ENCODE measurements at places on chromosomes 1 and 21.

DNA sequence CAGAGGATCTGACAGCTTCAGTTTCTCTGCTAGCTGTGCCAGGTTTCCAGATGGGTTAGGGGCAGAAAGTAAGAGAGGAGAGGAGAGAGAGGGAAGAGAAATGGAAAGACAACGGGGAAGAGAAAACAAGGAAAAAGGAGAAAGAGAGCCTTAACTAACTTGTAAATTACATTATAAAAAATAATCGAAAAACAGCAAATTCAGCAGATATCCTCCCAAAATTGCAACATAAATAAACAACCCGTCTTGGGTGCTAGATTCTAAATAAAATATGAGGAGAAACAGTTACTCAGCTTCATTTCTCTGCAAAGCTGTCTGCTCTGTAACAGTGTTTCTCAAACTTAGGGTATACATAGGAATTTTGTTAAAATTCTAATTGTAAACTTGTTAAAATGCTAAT lies 29.2 kb downstream of the SEC16B start:
- DNase-seq = no peak

DNA sequence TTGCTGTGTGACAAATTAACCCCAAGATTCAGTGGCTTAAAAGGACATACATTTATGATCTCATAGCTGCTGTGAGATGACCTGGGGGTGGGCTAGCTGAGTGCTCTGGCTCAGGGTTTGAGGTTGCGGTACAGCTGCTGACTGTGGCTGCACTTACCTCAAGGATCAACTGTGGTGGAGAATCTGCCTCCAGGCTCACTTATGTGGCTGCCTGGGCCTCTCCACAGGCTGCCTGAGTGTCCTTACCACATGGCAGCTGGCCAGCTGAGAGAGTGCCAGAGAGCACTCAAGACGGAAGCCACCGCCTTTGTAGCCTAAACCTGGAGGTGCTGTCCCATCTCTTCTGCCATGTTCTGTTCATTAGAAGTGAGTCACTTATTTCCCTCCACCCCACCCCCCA lies 5.7 kb downstream of the LRRC71 start:
- no peak for DNase-seq

GRCh38 chr1:37255136-37255795 lies 219.1 kb upstream of the ZC3H12A start:
- no peak for DNase-seq

- no peak for DNase-seq
These were observed 47.8 kb upstream of the ECE1 start for GRCh38 chr1:21337928-21338572.

- DNase-seq = no peak
These were observed 737 bp upstream of the SMAP2 start for GRCh38 chr1:40372658-40373322.

- DNase-seq = no peak
These were observed 3.9 kb downstream of the PSMB2 start for GRCh38 chr1:35637401-35637809.

DNA sequence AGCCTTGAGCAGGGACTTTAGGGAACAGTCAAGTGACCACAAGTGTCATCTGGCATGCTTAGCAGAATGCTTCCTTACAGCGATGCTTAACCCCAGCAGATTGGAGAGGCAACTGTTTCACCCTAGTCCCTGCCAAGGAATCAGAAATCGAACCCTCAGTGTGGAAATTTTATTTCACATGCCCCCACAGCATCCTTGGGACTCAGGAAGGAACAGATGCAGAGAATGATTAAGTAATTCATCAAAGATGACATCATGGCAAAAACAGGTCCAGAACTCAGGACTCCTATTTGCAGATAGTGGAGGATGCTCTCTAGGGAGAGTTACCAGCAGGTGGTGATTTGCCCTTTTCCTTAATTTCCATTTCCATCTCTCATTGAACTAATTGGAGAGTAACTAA lies 333.0 kb upstream of the KAZN start:
- DNase-seq = no peak

GRCh38 chr1:31439276-31439675 lies 26.3 kb downstream of the SERINC2 start:
- no peak for DNase-seq

DNA sequence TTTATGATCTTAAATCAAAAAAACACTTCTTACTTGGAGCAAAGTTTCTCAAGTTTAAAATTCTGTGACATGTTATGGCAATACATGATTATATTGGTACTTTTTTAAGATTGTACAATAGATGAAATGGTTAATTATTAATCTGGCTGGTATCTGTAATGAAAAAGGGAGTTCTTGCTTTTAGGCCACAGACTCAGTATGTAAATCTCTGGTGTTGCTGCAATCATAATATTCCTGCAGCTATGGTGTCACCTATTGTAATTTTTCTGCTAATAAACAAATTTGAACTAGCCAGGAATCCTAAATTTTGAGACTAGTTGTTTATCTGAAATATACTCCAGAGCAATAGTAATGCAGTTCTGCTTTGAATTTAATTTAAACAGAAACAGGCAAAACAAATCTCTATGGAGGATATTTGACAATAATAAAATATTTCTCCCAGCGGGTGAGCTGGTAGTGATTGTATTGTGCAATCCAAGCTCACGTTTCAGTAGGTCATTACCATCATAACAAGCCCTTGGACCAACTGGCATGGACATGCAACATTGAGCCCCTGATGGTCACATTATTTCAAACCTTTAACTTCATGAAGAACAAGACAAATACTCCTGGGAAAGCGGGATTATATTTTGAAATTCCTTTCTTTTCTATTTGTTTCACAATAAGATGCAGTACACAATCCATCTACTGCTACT lies 77.2 kb upstream of the USH2A start:
- no peak for DNase-seq

- DNase-seq = no peak
These were observed 917.6 kb downstream of the NCAM2 start for GRCh38 chr21:21915816-21916215.

DNA sequence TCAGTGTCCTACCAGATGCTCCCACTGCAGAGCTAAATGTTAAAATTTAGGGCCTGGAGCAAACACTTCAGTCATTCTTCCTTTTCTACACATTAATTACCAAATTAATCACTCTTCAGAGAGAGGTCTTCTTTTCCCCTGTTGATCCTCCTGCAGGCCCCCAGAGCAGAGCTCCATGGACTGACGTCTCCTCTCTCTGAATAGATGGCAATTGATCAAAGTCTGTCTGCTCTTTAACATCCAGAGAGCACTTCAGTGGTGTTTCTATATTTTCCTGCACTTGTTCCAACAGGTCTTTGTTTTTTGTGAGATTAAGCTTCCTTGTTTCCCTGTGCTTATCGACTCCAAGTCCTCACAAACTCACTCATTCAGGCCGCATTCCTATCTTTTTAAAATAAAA lies 239.3 kb downstream of the SIPA1L2 start:
- no peak for DNase-seq

DNA sequence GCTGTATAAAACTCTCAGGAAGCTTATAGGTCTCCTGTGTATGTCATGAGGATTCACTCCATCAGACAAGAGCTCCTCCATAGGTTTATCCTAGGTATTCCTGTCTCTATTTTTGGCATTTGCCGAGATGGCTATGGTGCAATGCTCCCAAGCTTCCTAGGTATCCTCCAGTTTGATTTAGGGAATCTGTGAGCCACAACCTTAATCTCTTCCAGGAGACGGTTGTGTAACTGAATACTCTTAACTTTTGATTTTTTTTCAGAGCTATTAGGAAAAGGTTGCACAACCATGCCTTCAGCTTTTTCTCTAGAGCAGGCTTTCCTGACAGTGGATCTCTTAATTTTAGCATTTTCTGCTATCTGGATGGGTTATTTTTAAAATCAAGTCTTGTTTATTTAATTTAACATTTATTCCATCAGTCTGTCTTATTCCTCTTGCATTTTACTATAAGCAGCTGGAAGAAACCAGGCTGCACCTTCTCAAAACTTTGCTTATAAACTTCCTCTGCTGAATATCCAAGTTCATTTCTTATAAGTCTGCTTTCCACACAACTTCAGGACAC lies 69.4 kb upstream of the BACE2 start:
- DNase-seq = no peak

- DNase-seq = no peak
These were observed at the start of gene KRTAP12-3 for GRCh38 chr21:44657635-44658540. KRTAP12-3 (plus strand) TSS chr21:44657932; CDS start chr21:44657980, 48 bp downstream.

DNA sequence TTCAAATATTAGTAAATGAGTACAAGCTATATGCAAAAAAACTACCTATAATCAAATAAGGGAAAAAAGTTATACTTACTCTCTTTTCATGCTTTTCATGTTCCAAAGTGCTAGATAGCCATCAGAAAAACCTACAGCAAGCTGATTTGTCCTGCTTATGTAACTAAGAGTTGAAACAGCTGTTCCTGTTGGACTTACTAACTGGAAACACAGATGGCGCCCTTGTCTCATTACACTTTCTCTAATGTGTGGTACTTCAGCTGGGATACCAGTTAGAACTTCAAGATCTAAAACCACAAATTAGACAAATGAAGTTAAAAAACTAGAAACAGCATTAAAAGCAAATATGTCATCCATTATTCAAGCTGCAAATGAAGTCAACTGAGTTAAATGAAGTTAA lies 24.3 kb downstream of the AHCTF1 start:
- no peak for DNase-seq

GRCh38 chr1:204025917-204026707 lies 46.8 kb upstream of the SOX13 start:
- DNase-seq = no peak

- DNase-seq = no peak
These were observed 53.8 kb downstream of the B3GALNT2 start for GRCh38 chr1:235450433-235450832.

DNA sequence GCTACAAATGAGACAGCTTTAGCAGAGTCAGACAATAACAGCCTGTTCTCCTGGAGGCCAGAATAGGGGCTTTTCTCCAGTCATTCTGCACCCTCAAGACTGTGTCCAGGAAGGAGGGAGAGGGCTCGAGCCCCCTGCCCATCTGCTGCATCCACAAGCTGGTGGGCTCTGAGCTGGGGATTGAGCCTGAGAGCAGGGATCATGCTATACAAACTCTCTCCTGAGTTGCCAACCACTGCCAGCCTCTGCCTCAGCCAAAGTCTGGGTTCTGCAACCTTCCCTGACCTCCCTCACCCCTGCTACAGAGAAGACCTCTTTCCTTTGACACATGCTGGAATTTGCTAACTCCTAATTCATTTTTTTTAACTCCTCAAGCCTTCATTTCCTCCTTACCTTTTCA lies 14.8 kb upstream of the PPM1J start:
- no peak for DNase-seq

- DNase-seq = no peak
These were observed 430.4 kb downstream of the RPS6KC1 start for GRCh38 chr1:213481395-213481794.

DNA sequence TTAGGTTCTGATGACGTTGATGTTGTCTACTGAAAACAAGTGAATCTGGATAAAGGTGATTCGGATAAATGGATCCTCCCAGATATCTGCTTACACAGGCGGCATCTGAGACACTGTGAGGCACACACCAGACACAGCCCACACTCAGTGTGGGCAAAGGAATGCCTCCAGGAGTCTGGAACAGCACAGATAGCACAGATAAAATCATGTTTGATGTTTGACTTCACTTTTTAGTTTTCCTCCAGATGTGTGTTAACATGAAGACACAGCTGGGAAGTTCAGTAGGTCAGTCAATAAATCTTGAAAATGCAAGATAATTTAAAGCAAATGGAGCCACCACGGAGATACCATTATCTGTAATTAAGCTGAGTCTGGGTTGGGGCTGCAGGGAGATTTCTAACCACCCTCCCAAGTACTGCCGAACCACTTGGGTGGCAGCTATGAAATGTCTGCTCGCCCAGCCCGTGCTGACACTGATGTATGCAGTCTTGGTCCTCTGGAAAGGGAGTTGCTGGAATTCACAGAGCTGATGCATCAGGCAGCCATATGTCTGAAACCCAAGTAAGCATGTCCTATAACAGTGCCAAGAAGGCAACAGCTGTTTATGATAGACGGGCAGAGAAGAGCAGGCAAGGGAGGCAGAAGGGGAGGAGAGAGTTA lies 11.7 kb downstream of the CAPN9 start:
- DNase-seq = no peak

GRCh38 chr1:3366126-3367051 lies 88.1 kb upstream of the ARHGEF16 start:
- DNase-seq = no peak

DNA sequence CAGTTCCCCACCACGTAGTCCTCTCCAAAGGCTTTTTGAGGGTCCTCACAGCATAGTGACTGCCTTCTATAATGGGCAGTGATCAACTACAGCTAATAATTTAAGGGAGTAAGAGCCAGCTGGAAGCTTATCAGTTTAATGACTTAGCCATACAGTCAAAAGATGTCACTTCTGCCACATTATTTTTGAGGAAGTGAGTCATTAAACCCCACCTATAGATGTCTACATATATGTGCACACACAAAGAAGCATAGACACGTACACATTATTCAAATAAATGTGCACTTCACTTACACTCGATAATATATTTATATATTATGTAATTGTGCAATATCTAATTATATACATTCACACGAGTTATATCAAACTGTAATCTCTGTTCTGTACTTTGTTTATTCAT lies 1704.7 kb downstream of the KCNT2 start:
- no peak for DNase-seq

GRCh38 chr1:94395748-94396309 lies 22.4 kb upstream of the ABCD3 start:
- no peak for DNase-seq

- DNase-seq = no peak
These were observed 122.0 kb downstream of the ETS2 start for GRCh38 chr21:38927776-38928175.

DNA sequence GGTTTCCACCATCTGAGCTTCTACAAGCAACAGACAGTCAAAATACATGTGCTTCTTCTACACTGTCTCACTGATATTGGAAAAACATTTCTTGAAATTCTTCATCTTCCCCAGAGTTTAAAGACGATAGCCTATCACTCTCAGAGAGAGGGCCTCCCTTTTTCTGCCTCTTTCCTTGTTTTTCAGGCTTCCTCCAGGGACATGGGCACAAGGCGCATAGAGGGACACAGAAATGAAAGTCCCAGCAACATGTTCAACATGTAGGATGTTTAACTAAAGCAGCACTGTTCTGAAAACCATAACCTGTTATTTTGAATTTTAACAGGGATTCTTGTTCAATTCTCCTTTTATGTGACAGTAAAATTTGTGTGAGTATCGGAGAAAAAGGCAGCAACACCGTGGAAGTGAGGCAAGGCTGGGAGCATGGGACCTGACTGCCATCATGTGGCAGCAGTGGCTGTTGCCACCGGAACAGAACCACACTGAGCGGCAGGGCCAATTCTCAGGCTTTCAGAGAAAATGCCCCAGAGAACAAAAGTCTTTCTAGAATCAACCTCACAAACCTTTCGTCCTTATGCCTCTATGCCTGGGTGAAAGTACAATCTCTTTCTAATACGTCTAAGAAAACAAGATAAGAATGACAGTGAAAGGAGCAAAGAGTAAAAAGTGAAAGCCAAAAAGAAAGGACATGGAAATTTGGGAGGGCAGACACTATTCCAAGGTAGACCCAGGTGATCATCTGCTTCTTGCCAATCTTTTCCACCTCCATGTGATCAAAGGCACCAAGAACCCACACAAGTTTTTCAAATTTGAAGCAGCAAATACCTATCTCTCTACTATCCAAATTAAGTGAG lies 54.5 kb downstream of the PCNX2 start:
- DNase-seq = no peak

GRCh38 chr1:10975567-10976326 lies 36.7 kb upstream of the TARDBP start:
- DNase-seq = no peak

- DNase-seq = no peak
These were observed 48.1 kb downstream of the USP1 start for GRCh38 chr1:62484824-62485468.

GRCh38 chr1:41672173-41672572 lies 187.7 kb upstream of the EDN2 start:
- no peak for DNase-seq

GRCh38 chr1:215489771-215490565 lies 77.1 kb upstream of the KCTD3 start:
- no peak for DNase-seq

Measured in stimulated activated CD4-positive, alpha-beta T cell treated with anti-CD3 and anti-CD28 coated beads, Interleukin-15, amount 100 ng/mL, for 1 hour (primary cell).